ENCODE measurements at places on chromosomes 6 and 20.

- no peak for DNase-seq
Observed at GRCh38 chr6:155252581-155252980, 11.2 kb upstream of the CLDN20 start.

GRCh38 chr20:48026981-48027592 lies 241.8 kb upstream of the SULF2 start:
- no peak for DNase-seq

DNA sequence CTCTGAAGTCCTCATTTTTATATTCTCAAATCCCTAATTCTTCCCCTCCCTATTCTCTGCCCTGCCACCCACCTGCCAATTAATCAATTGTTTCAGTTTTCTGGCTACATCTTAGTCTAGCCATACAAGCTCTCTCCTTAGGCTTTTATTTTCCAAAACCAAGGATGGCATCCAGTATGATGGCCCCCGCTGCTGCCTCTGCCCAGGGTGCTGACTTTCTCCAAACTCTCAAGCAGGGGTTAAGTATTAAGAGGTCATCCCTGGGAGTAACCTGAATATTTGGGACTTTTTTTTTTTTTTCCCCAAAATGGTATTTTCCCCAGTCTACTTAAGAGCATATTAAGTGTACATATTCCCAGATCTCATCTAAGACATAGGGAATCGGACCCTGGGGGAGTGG lies 183.8 kb downstream of the DHX35 start:
- DNase-seq: no peak

DNA sequence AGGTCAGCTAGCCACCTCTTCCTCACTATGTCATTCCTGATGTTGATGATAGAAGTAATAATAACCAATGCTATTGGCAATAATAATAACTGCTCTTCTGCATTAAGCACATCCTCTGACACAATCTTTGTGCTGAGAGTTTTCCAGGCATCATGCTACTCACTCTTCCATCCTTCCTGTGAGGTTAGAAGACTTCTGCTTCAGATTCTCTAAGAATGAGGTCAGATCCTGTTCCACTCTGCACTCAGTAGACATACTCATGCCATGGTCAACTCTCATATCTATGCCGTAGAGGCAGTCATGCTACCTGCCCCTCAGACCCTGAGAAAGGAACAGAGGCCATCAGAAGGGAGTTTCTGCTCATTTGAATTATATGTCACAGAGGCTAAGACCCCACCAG lies 98.1 kb upstream of the TOP1 start:
- no peak for DNase-seq

- DNase-seq: no peak
Observed at GRCh38 chr6:27862396-27863066, 49.7 kb downstream of the OR2B2 start.

- no peak for DNase-seq
Observed at GRCh38 chr6:8944548-8944947, 509.2 kb upstream of the SLC35B3 start.

- DNase-seq: no peak
Observed at GRCh38 chr6:30842754-30843610, 41.3 kb upstream of the DDR1 start.

GRCh38 chr6:31945507-31946369 lies at the start of gene CFB:
TSS of gene CFB (plus strand) at chr6:31946095. CDS start at chr6:31946222, 127 bp downstream.
- DNase-seq: no peak

- DNase-seq: no peak
Observed at GRCh38 chr20:51193066-51193772, 170.3 kb upstream of the KCNG1 start.

- DNase-seq: no peak
Observed at GRCh38 chr6:137095651-137096238, 51.0 kb upstream of the IL20RA start.

DNA sequence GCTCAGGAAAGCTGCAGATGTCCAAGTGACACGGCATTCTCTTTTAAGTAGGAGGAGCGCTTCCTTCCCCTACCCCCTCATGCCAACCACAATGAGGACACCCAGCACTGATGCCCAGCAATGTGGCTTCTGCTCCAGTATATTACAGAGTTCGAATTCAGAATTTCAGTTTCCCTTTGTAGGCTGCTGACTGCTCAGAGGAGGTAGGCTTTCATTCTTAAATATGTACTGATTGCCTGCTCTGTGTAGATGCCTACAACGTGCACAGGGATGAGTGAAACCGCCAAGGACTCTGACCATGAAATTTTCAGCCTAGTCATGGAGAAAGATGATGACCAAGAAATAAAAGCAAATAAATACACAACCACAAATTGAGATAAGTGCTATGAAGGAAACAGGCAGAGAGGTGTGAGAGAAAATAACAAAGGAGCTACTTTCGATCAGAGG lies 50.9 kb upstream of the TNFAIP3 start:
- DNase-seq: no peak

DNA sequence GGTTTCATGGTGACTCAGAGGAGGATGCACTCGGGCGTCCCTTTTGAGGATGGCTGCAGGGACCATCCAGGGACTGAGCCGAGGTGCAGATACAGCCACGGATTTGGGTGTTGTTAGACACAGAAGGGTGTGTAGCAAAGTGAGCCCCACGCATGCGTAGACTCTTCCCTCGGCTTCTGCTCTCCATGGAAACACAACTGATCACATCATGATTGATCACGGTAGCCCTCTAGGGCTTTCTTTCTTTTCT lies 606 bp upstream of the ULBP1 start:
- DNase-seq: no peak

DNA sequence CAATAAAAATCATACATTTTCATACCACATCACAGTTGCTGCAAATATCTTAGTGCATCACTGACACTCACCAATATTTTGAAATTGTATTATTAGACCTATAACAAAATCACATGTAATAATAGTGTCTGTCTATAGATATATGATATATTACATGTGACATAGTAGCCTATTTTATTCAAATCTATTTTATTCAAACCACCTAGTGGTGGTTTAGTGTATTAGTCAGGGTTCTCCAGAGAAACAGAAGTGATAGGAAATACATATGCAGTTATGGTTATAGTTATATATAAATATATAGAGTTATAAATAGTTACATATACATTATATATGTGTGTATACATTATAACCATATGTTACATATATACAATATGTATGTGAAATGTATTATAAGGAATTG lies 366.5 kb upstream of the ARID1B start:
- no peak for DNase-seq

DNA sequence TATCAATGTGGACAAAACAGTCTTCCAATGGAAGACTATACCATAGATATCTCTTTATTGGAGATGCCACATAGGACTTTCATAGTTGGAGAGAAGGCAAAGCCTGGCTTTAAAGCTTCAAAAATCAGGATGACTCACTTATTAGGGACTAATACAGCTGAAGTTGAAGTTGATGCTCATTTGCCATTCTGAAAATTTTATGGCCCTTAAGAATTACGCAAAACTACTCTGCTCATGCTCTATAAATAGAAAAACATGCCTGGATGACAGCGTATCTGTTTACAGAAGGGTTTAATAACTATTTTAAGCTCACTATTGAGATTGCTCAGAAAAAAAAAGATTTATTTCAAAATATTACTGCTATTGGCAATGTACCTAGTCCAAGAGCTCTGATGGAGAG lies 155.5 kb upstream of the DST start:
- no peak for DNase-seq

GRCh38 chr6:155883741-155884140 lies 428.1 kb upstream of the NOX3 start:
- no peak for DNase-seq

GRCh38 chr6:42443312-42444060 lies 8.2 kb downstream of the TRERF1 start:
- DNase-seq: no peak

DNA sequence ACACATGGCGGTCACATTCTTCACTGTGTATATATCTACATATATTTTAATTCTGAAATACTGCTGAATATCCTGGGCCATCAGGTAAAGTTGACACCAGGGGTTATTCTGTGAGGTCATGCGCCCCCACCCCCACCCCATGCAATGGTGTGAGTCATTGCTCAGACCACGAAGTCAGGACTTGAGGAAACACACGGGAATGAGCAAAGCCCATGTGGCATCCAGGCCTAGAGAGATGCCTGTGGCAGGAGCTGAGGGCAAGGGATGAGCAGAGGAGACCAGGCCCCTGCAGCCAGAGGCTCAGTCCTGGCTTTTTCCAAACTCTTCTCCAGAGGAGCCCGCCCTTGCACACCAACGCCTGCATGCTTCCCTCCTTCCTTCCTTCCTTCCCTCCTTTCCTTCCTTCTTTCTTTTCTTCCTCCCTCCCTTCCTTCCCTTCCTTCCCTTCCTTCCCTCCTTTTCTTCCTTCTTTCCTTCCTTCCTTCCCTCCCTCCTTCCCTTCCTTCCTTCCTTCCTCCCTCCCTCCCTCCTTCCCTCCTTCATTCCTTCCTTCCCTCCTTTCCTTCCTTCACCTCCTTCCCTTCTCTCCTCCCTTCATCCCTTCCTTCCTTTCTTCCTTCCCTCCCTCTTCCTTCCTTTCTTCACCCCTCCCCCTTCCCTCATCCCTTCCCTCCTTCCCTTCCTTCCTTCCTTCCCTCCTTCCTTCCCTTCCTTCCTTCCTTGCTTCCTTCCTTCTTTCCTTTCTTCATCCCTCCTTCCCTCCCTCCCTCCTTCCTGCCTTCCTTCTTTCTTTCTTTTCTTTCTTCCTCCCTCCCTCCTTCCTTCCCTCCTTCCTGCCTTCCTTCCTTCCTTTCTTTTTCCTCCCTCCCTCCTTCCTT lies 72.0 kb upstream of the INSM1 start:
- no peak for DNase-seq

DNA sequence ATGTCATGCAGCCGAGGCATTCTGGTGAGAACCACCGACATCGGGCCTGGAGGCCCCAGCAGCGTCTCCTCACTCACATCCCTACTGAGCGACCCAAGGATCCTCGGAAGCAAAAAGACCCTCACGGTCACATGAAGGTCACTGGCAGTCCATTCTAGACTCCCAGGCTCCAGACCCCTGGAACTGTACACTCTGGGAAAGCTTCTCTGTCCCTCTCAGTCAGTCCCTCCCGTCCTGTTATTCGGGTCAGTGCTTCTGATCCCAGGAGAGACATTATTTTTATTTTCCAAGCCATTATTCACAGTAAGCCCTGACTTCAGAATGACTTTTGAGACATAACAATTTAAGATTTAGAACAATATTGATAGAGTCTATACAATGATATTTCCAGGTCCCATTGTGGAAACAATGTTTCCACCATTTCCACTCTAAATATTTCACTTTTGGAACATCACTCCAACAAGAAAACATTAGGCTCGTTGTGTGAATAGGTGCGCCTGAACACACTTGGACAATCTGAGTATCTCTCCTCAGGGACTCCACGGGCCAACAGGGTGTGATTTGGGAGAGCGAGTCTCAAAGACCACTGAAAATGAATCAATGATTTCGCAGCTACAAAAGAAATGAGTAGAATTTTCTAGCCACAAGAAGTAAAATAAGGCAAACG lies 199.7 kb downstream of the SOD2 start:
- no peak for DNase-seq

DNA sequence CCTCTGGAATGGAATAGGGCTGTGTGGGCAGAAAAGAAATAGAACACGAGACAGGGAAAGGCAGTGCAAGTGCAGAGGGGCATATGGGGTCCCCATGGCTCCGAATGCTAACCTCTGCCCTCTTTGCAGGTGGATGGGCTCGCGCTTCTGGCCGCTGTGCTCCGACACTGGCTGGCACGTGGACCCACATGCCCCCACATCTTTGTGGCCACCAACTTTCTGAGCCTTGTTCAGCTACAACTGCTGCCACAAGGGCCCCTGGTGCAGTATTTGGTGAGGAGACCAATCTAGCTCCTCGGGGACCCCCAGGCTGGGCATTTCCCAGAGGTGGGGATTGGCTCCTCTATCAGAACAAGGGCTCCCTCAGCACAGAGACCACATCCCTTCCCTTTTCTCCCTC lies 1.1 kb upstream of the SAPCD1 start:
- no peak for DNase-seq

GRCh38 chr6:15384901-15385300 lies 139.0 kb downstream of the JARID2 start:
- no peak for DNase-seq

GRCh38 chr6:108760126-108761050 lies 87.8 kb upstream of the ARMC2 start:
- DNase-seq: no peak

DNA sequence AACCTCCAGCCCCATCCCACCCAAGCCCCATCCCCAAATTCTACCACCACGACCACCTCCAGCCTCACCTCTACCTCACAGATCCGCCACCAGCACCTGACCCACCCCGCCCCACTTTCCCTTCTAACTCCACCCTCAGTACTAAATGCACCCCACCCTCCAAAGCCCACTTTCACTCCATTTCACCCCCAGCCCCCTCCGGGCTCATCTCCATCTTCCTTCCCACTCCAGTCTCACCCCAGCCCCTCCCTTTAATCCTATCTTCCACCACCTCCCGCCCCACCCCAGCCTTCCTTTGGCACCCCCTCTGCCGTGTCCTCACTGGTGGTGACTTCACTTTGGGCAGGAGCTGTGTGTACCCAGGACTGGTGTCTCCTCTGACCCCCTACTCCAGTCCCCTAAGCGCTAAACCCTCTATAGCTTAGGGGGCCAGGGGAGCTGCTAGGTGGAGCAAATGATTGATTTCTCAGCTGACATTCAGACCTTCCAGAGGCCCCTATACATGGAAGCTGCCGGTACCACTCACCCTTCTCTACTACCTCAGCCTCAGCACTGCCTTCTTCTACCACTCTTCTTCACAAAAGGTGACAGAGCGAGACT lies 2.8 kb upstream of the NSFL1C start:
- no peak for DNase-seq

GRCh38 chr20:62774762-62775161 lies 21.5 kb upstream of the MRGBP start:
- no peak for DNase-seq

DNA sequence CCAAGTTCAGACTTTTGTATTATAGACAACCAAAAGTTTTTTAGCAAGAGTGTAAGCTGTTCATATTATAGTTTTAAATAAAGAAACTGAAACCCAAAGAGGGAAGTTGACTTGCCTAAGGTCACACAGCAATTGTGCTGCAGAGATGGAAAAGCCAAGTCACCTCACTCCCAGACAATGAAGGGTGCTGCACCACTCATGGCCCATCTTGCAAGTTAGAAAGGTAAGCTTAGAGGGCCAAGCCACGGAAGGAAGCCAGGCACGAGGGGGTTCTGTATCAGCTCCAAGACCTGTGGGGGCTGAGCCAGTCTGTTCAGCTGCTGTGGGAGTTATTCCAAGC lies 860 bp downstream of the DEFB124 start:
- DNase-seq: no peak

- DNase-seq: no peak
Observed at GRCh38 chr20:20521736-20522135, 153.8 kb downstream of the INSM1 start.

GRCh38 chr6:70680396-70680795 lies 12.7 kb downstream of the SMAP1 start:
- no peak for DNase-seq

- no peak for DNase-seq
Observed at GRCh38 chr6:119334535-119335264, 14.9 kb downstream of the MAN1A1 start.

Measured in stimulated activated CD8-positive, alpha-beta memory T cell treated with anti-CD3 and anti-CD28 coated beads, Interleukin-4, amount 100 ng/mL, for 1 hour (primary cell).